ENCODE measurements at places on chromosomes 3 and 15. TPM values are rescaled to one million over a fixed set of nuclear protein-coding genes. Genes with fewer than 3 reads are reported as not detected.

- H3K27me3 ChIP-seq: peaks cover 17% of the 10 kb centered on the region
- H3K27ac ChIP-seq: no peak overlapping the region
- DNase-seq: no peak
- peaks cover 31% of the 10 kb centered on the region for H3K4me1 ChIP-seq
These were observed 2.9 kb upstream of the CFAP92 start for GRCh38 chr3:128996726-128997125.

DNA sequence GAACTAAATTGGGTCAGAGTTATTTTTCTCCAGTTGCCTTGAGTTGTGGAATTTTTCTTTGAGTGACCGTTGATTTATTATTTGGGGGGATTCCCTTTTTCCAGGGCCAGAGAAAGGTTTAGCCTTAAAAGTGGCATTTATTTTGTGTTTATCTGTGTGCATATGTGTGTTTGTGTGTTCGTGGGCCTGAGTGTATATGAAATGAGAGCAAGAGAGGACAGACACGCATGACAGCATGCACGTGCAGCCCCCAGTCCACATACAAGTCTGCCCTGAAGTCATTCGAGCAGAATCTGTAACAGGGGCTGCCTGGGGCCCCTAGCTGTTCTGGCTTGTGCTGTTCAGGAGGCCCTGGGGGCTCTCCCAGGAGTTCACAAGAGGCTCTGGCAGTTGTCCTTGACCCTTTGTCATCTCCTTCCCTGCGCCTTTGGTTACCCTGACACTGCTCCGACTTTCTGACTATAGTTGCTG is 18.3 kb upstream of the TRAK1 start:
- no peaks in the 10 kb centered on the region for H3K27me3 ChIP-seq
- no peak for DNase-seq
- H3K36me3 ChIP-seq: no peaks in the 10 kb centered on the region
- peak overlapping the region; percentile 48 for H3K27ac ChIP-seq
- no peak overlapping the region for H3K4me3 ChIP-seq

DNA sequence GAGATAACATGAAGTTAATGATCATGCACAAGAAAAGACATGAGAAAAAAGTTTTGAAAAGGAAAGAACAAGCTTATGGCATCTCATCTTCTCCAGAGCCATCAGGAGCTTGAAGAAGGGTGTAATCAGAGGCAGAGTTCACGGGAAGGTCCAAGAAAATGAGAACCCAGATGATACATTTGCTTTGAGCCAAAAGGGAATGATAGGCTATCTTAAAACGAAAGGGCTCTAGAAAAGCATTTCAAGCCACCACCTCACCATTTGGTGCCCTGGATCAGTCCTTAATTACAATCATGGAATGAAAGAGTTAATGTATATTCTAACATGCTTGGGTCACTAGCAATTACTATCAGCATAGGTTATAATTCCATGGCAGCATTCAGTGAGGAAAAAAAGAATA is 781.8 kb downstream of the ROBO1 start:
- H3K4me1 ChIP-seq: peaks cover 16% of the 10 kb centered on the region
- no peak overlapping the region for H3K27ac ChIP-seq
- DNase-seq: no peak
- H3K27me3 ChIP-seq: no peaks in the 10 kb centered on the region

DNA sequence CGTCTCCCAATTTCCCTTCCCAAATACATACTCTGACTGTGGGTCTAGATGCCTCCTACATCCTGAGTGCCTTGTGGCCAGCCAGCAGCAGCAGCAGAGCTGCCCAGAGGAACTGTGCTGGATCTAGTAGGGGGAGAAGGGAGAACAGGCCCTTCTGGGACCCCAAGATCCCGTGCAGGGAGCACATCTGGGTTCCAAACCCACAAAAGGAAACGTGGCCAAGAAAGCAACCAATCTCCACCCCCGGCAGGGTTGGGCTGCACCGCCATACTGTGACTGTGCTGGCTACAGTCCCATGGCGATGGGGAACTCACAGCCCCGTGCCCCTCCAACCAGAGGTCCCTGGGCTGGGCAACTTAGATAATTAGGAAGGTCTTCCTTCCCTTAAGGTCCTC is 86.3 kb downstream of the PPCDC start:
- H3K27me3 ChIP-seq: no peaks in the 10 kb centered on the region
- H3K4me3 ChIP-seq: no peak overlapping the region
- H3K4me1 ChIP-seq: peaks cover 51% of the 10 kb centered on the region

DNA sequence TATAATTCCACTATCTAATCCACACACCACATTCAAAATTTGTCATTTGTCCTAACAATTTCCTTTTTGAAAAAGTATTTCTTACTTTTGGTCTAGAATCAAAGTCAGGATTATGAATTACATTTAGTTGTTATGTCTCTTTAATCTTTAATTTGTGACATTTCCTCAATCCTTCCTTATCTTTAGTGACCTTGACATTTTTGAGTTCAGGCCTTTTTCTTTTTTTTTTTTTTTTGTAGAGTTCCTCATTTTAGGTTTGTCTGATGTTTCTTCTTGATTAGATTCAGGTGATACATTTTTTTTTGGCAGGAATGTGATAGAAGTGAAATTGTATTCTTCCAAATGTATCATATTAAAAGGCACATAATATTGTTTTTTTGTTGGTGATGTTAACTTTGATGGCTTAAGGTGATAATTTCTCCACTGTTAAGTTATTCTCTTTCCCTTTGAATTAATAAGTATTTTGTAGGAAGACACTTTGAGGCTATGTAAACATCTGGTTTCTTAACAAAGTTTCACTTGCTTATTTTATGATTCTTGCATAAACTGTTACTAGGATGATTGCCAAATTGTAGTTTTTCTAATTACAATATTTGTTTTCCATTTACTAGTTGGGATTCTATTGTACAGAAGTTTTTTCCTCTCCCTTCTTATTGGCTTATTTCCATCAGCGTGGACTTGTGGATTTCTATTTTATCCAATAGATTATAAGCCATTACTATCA is 16.3 kb downstream of the SLC35G2 start:
- H3K27me3 ChIP-seq: no peaks in the 10 kb centered on the region
- no peak overlapping the region for H3K4me3 ChIP-seq
- H3K4me1 ChIP-seq: peaks cover 43% of the 10 kb centered on the region
- peak overlapping the region; percentile 6 for H3K27ac ChIP-seq
- peaks cover 12% of the 10 kb centered on the region for H3K36me3 ChIP-seq

DNA sequence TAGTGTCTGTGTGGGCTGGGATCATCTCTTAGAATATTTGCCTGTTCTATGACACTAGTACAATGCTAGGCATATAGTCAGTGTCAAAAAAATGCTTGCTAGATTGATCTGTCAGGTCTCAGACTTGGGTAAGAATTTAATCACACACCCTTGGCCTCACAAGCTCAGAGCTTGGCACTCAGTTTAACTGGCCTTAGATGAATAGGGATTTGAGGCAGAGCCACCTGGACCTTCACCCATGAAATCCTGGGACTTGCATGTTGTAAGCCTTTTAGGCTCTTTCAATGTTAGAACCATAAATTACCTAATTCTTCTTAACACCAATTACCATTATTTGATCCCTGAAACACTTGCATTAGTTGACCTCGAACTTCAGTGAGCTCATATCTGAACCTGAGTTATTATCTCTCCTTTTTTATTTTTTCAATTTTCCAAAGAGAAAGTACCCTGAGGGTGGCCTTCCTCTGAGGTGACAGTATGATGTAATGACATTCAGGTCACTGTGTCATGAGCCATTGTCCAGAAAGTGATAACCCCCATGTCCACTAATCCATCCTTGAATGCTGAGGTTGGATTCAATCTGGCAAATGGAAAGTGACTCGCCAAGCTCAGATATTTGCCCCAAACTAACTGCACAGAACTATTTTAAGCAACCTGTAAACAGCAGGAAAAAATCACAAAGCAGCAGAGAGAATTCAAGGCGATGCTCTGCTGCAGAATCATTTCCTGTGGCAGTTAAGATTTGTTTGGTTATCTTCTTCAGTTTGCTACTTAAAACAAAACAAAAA is 615.2 kb upstream of the NR2F2 start:
- H3K36me3 ChIP-seq: no peaks in the 10 kb centered on the region
- no peaks in the 10 kb centered on the region for H3K27me3 ChIP-seq
- no peak overlapping the region for H3K27ac ChIP-seq
- no peak for DNase-seq

DNA sequence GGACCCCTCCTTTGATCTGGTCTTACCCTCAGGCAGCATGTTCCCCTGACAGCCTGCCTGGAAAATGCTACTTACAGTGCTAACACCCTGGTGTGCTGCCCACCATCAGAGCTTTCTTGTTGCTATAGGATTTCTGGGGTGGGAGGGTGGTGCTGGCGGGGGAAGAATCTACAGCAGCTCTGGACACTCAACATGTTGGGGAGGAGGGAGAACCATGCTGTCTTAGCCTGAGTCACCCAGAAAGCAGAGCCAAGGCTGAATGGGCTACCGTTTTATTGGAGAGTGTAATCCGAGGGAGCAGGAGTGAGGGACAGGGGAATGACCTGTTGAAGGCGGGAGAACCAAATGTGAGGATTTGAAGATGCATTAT is 45.6 kb downstream of the MFSD1 start:
- H3K27me3 ChIP-seq: 0 out of 2 replicates have a peak, but pooled peaks cover 3% of the 10 kb centered on the region
- H3K27ac ChIP-seq: no peak overlapping the region
- H3K4me3 ChIP-seq: no peak overlapping the region
- no peaks in the 10 kb centered on the region for H3K36me3 ChIP-seq
- no peaks in the 10 kb centered on the region for H3K4me1 ChIP-seq
- DNase-seq: no peak

DNA sequence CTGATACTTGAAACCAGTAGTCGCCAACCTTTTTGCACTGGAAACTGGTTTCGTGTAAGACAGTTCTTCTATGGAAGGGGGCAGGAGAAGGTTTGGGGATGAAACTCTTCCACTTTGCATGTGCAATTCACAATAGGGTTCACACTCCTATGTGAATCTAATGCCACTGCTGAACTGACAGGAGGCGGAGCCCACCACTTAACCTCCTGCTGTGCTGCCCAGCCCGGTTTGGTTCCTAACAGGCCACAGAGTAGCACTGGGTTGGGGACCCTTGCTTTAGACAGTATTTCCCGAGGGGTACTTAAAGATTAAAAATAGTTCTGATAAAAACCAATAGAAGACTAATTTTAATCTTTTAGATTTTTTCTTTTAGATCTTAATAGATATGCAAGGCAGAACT is 11.1 kb downstream of the TFG start:
- H3K27me3 ChIP-seq: no peaks in the 10 kb centered on the region
- peaks cover 79% of the 10 kb centered on the region for H3K36me3 ChIP-seq
- no peak overlapping the region for H3K4me3 ChIP-seq
- H3K27ac ChIP-seq: no peak overlapping the region

- no peak for DNase-seq
- H3K4me1 ChIP-seq: peaks cover 21% of the 10 kb centered on the region
- no peaks in the 10 kb centered on the region for H3K36me3 ChIP-seq
- H3K4me3 ChIP-seq: no peak overlapping the region
- no peaks in the 10 kb centered on the region for H3K27me3 ChIP-seq
- H3K27ac ChIP-seq: no peak overlapping the region
These were observed 48.0 kb downstream of the B3GNT5 start for GRCh38 chr3:183300996-183301562.

- H3K27me3 ChIP-seq: no peaks in the 10 kb centered on the region
- H3K4me1 ChIP-seq: no peaks in the 10 kb centered on the region
- H3K4me3 ChIP-seq: no peak overlapping the region
- DNase-seq: no peak
- H3K36me3 ChIP-seq: no peaks in the 10 kb centered on the region
These were observed 409.8 kb upstream of the TMCO5A start for GRCh38 chr15:37524601-37525000.

- H3K4me1 ChIP-seq: peaks cover 36% of the 10 kb centered on the region
- peaks cover 55% of the 10 kb centered on the region for H3K36me3 ChIP-seq
- DNase-seq: peak; percentile 84
- H3K27ac ChIP-seq: peak overlapping the region; percentile 85
These were observed 21.8 kb upstream of the ANPEP start for GRCh38 chr15:89836267-89837133.

- peaks cover 5% of the 10 kb centered on the region for H3K27me3 ChIP-seq
- no peak overlapping the region for H3K4me3 ChIP-seq
- H3K4me1 ChIP-seq: no peaks in the 10 kb centered on the region
- no peak for DNase-seq
- H3K36me3 ChIP-seq: no peaks in the 10 kb centered on the region
These were observed 88.7 kb downstream of the SEMA5B start for GRCh38 chr3:122938783-122939425.

GRCh38 chr3:157428853-157429252 is 7.8 kb upstream of the PTX3 start:
- peaks cover 4% of the 10 kb centered on the region for H3K36me3 ChIP-seq
- peaks cover 7% of the 10 kb centered on the region for H3K4me1 ChIP-seq
- no peak for DNase-seq
- no peaks in the 10 kb centered on the region for H3K27me3 ChIP-seq
- no peak overlapping the region for H3K27ac ChIP-seq
- H3K4me3 ChIP-seq: no peak overlapping the region

GRCh38 chr3:69216981-69217380 is 94.6 kb upstream of the LMOD3 start:
- no peak for DNase-seq
- H3K4me3 ChIP-seq: no peak overlapping the region
- no peaks in the 10 kb centered on the region for H3K36me3 ChIP-seq
- H3K4me1 ChIP-seq: no peaks in the 10 kb centered on the region

DNA sequence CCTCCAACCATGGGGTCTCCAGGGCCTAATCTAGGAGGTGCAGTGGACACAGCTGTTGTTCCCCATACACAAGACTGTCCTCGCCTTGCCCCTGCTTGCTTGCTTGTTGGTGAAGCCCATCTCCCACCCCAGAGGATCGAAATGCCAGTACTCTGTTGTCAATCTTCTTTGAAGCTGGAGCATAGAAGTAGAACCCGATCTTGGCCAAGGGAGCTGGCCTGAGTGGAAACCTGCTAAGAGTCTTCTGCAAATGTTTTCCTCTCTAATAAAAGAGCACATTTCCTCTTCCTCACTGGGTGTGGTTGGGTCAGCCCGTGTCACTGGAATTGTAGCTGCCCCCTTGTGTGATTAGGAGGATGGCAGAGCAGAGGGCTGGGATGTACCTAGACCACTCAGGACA is 85.4 kb downstream of the HES1 start:
- no peak overlapping the region for H3K27ac ChIP-seq
- no peaks in the 10 kb centered on the region for H3K27me3 ChIP-seq
- no peak overlapping the region for H3K4me3 ChIP-seq
- DNase-seq: no peak

DNA sequence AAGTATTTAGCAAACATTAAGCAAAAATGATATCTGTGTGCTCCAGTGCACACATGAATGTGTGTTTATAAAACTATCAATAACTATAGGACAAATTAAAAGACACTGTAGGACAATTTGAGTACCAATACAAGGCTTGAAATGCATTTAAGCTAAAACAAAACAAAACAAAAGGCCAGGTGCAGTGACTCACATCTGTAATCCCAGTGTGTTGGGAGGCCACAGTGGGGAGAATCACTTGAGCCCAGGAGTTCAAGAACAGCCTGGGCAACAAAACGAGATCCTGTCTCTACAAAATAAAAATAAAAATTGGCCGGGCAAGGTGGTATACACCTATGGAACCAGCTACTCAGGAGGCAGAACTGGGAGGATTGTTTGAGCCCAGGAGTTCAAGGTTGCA is 50.7 kb downstream of the CSNK1G1 start:
- DNase-seq: no peak
- H3K4me1 ChIP-seq: no peaks in the 10 kb centered on the region
- no peaks in the 10 kb centered on the region for H3K27me3 ChIP-seq
- H3K27ac ChIP-seq: no peak overlapping the region
- no peak overlapping the region for H3K4me3 ChIP-seq

Gene GOLGA6A
- total RNA-seq: not detected

Gene MED12L
- not detected for total RNA-seq

Gene EEF1AKMT4
- 3.2 TPM for total RNA-seq

Gene OXTR
- 5.3 TPM for total RNA-seq

Gene RAD18
- total RNA-seq: 25.6 TPM

Gene C3orf20
- total RNA-seq: not detected

Gene HYAL1
- total RNA-seq: 0.18 TPM

Data from SJSA1 (cell line).